Melanocyte of skin (primary cell): ENCODE measurements at places on chromosomes 2 and 18. TPM values are rescaled to one million over a fixed set of nuclear protein-coding genes. Genes with fewer than 3 reads are reported as not detected.

Gene CIB4
- not detected in 2 replicates for total RNA-seq

Gene HOXD12
- not detected in 2 replicates for total RNA-seq

Gene ANKAR
- 4.5 and 7.3 TPM in 2 replicates for total RNA-seq

Gene COLEC12
- total RNA-seq = 0.69 and 0.73 TPM in 2 replicates

Gene KIF3C
- total RNA-seq = 19.6 and 22.1 TPM in 2 replicates

Gene EMILIN1
- 4.0 and 8.0 TPM in 2 replicates for total RNA-seq

Gene FBXO15
- total RNA-seq = 0.33 and 0.77 TPM in 2 replicates

Gene EPHA4
- 21.0 and 32.0 TPM in 2 replicates for total RNA-seq
